ENCODE measurements at places on chromosomes 7 and 10. TPM values are rescaled to one million over a fixed set of nuclear protein-coding genes. Genes with fewer than 3 reads are reported as not detected.

The GJD4 gene
- not detected for total RNA-seq

The ITGB8 gene
- 19.9 TPM for total RNA-seq

The SFTPA2 gene
- total RNA-seq = not detected

The ADAM12 gene
- total RNA-seq = 81.4 TPM

The NDUFB2 gene
- 195 TPM for total RNA-seq

The CPA4 gene
- 0.72 TPM for total RNA-seq

The ZNF107 gene
- total RNA-seq = 18.8 TPM

The DGKB gene
- 0.98 TPM for total RNA-seq

The CRYGN gene
- total RNA-seq = 0.32 TPM

The BMPER gene
- total RNA-seq = not detected

The CDHR1 gene
- 19.8 TPM for total RNA-seq

The RNF133 gene
- not detected for total RNA-seq

The HOXA9 gene
- 10.0 TPM for total RNA-seq

The SLC16A9 gene
- total RNA-seq = 23.1 TPM

The CDNF gene
- total RNA-seq = 1.1 TPM

The BTAF1 gene
- total RNA-seq = 41.7 TPM

- H3K27me3 ChIP-seq = peaks cover under 1% of the 10 kb centered on the region
- peaks cover 2% of the 10 kb centered on the region for H3K36me3 ChIP-seq
- H3K4me1 ChIP-seq = no peaks in the 10 kb centered on the region
- no peak overlapping the region for H3K4me3 ChIP-seq
- DNase-seq = no peak
Observed at GRCh38 chr7:36707898-36708297, 16.4 kb downstream of the AOAH start.

- peaks cover 75% of the 10 kb centered on the region for H3K4me1 ChIP-seq
- H3K27me3 ChIP-seq = no peaks in the 10 kb centered on the region
- H3K27ac ChIP-seq = peak overlapping the region; percentile 96
- H3K4me3 ChIP-seq = peak overlapping the region; percentile 96
- DNase-seq = no peak
Observed at GRCh38 chr7:42235741-42236161, 1.3 kb downstream of the GLI3 start.

DNA sequence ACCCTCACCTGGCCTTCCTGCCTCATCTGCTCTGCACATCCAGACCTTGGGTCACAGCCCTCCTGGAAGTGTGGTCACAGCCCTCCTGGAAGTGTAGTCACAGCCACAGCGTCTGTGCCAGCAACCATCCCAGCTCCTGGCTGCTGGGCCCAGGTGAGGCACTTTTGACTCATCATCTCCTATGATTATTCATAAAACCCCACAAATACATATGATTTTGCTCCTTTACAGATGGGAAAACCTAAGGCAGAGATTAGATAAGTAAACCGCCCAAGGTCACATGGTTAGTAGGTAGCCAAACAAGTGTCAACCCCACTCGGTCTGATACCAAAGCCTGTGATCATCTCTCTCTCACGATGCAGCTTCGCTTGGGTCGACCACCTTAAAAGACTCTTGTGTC lies 94.3 kb downstream of the PRLHR start:
- no peak overlapping the region for H3K27ac ChIP-seq
- H3K4me1 ChIP-seq = no peaks in the 10 kb centered on the region

GRCh38 chr10:125030567-125031197 lies 88.8 kb downstream of the ZRANB1 start:
- H3K4me3 ChIP-seq = no peak overlapping the region
- H3K27ac ChIP-seq = peak overlapping the region; percentile 27
- peaks cover 34% of the 10 kb centered on the region for H3K4me1 ChIP-seq
- DNase-seq = no peak

GRCh38 chr7:46681865-46682503 lies 760.9 kb upstream of the IGFBP3 start:
- H3K27ac ChIP-seq = no peak overlapping the region

DNA sequence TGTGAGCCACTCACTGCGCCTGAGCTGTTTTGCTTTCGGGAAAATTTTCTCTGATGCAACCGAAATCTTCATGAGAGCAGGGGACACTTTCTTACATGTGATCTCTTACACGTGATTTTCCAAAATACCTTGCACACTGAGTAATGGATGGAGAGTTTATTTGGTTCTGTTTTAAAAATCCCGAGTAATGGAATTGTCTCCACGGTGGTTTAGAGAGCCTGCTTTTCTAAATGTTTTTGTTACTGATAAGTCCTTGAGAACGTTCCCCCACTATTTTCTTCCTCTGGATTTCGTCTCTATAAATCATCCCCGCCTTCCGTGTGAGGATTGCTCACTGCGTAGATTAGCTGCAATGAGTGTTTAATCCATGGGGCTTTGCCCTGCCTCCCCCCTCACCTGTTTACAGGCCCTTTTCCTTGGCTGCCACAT lies 25.7 kb downstream of the CAMK1D start:
- no peak for DNase-seq
- H3K27ac ChIP-seq = peak overlapping the region; percentile 91
- no peaks in the 10 kb centered on the region for H3K27me3 ChIP-seq
- no peak overlapping the region for H3K4me3 ChIP-seq

- no peak overlapping the region for H3K27ac ChIP-seq
- peaks cover 6% of the 10 kb centered on the region for H3K36me3 ChIP-seq
- H3K4me1 ChIP-seq = peaks cover 11% of the 10 kb centered on the region
- H3K4me3 ChIP-seq = no peak overlapping the region
- DNase-seq = no peak
Observed at GRCh38 chr7:105782391-105783042, 93.9 kb downstream of the ATXN7L1 start.

GRCh38 chr10:51685768-51686167 lies 13.6 kb downstream of the CSTF2T start:
- H3K4me1 ChIP-seq = no peaks in the 10 kb centered on the region
- DNase-seq = no peak
- peaks cover 4% of the 10 kb centered on the region for H3K36me3 ChIP-seq
- no peak overlapping the region for H3K27ac ChIP-seq
- no peaks in the 10 kb centered on the region for H3K27me3 ChIP-seq

DNA sequence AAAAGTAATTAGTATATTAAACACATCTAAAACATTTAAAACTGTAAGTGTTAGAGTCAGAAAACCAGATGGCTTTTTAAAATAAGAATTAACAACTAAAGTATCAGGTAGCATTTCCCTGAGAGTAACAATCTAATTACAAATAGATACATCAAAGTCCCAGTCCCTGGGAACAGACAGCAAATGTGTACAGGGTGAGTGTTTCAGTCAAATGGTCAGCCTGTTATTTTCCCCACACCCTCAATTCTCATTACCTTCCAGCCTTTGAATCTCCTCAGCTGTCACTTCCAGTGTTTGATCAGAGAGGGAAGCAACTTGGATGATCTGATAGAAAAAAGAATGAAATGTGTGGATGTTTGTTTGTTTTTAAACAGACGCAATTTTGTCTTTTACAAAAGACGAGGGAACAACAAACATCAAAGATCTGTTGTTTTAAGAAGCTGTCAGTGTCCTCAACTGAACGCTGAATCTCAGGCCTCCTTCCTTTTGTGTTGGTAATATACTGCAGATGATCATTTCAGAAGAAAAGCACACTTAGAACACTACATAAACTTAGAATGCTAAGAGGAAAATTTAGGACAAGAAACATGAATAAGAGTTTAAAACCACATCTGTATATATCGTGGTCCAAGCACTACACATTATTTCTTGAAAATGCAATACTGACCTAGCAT lies 29.8 kb downstream of the CEP41 start:
- DNase-seq = no peak
- H3K27me3 ChIP-seq = no peaks in the 10 kb centered on the region
- H3K4me3 ChIP-seq = no peak overlapping the region
- no peak overlapping the region for H3K27ac ChIP-seq
- no peaks in the 10 kb centered on the region for H3K36me3 ChIP-seq
- H3K4me1 ChIP-seq = peaks cover 43% of the 10 kb centered on the region

GRCh38 chr7:108723381-108723814 lies 153.7 kb downstream of the DNAJB9 start:
- peaks cover 34% of the 10 kb centered on the region for H3K4me1 ChIP-seq
- H3K4me3 ChIP-seq = no peak overlapping the region
- no peaks in the 10 kb centered on the region for H3K27me3 ChIP-seq

- no peaks in the 10 kb centered on the region for H3K36me3 ChIP-seq
- peaks cover 4% of the 10 kb centered on the region for H3K4me1 ChIP-seq
- H3K4me3 ChIP-seq = no peak overlapping the region
- H3K27me3 ChIP-seq = no peaks in the 10 kb centered on the region
Observed at GRCh38 chr10:49025347-49025983, 85.8 kb upstream of the LRRC18 start.

DNA sequence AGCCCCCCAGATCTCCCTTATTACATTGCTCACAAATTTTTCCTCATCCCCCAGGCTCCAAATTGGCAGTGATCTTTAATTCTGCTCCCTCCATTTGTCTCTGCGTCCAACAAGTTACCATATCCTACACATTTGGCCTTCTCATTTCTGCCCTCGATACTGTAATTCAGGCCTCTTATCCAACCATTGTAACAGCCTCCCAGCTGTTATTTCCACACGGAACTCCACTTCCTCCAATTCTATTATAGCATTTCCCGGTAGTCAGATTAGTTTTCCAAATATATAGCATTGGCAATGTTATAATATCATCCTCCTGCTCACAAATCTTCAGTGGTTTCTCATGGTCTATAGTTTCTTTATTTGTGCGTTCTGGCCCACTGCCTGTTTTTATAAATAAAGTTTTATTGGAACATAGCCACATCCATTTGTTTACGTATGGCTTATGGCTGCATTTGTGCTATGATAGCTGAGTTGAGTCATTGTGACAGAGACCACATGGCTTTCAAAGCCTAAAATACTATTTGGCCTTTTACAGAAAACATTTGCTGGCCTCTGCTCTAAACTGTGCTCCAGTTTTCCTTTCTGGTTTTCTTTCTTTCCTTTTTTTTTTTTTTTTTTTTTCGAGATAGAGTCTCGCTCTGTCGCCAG lies 126.5 kb upstream of the ZNF438 start:
- no peaks in the 10 kb centered on the region for H3K36me3 ChIP-seq
- H3K27ac ChIP-seq = no peak overlapping the region
- no peak overlapping the region for H3K4me3 ChIP-seq
- peaks cover 13% of the 10 kb centered on the region for H3K4me1 ChIP-seq
- DNase-seq = no peak

GRCh38 chr7:153103202-153103601 lies 343.6 kb downstream of the ACTR3B start:
- H3K4me1 ChIP-seq = no peaks in the 10 kb centered on the region
- no peaks in the 10 kb centered on the region for H3K36me3 ChIP-seq
- no peak for DNase-seq
- H3K27me3 ChIP-seq = peaks cover 8% of the 10 kb centered on the region

GRCh38 chr10:95782318-95782717 lies 26.4 kb downstream of the ENTPD1 start:
- no peak for DNase-seq
- H3K36me3 ChIP-seq = no peaks in the 10 kb centered on the region
- no peaks in the 10 kb centered on the region for H3K27me3 ChIP-seq
- H3K4me1 ChIP-seq = peaks cover 12% of the 10 kb centered on the region
- no peak overlapping the region for H3K4me3 ChIP-seq

- peak overlapping the region; percentile 100 for H3K27ac ChIP-seq
- H3K4me1 ChIP-seq = peaks cover 22% of the 10 kb centered on the region
- H3K4me3 ChIP-seq = peak overlapping the region; percentile 94
- no peak for DNase-seq
Observed at GRCh38 chr10:69179089-69179742, 818 bp upstream of the SUPV3L1 start.

DNA sequence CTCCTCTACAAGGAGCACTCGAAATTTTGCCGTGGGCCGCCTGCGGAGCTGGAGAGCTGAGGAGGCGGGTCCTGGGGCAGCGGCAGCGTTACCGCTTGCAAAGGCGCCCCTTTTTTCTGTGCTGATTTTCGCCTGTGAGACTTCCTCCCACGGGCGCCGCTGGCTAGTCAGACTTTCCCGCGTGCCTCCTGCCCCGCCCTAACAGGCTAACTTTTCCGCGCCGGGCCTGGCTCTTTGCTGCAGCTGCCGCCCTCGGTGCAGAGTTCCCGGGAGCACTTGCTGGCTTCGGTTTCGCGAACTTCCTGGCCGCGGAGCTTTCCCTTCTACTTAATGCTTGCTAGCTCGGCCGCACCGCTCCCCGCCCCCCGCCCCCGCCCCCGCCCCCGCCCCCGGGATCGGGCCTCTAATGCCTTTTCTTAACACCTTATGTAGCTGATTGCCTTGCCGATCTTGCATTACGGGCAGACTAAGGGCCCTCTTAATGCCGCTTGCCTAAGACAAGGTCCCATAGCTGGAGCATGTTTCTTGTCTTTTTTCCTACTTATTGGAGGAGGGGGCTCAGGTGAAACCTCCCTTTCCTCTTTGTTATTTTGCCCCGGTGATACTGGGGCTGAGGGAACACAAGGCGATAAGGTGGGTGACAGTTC lies 37.9 kb upstream of the RASGEF1A start:
- no peak overlapping the region for H3K27ac ChIP-seq
- H3K4me1 ChIP-seq = peaks cover 16% of the 10 kb centered on the region
- H3K36me3 ChIP-seq = no peaks in the 10 kb centered on the region
- H3K27me3 ChIP-seq = peaks cover 57% of the 10 kb centered on the region
- H3K4me3 ChIP-seq = peak overlapping the region; percentile 87

DNA sequence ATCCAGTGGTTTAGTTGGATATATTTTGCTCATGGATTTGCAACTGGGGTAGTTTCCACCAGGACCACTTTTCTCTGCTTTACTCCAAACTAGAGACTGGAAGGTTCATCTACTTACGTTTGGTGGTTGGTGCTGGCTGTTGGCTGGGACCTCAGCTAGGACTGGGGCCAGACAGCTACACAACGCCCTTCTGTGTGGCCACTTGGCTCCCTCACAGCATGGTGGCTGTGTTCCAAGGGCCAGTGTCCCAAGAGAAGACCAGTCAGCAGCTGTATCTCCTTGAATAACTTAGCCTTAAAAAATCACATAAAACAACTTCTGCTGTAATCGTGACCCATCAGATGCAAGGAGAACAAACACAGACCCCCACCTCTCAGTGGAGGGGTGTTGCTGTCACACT lies 4.2 kb upstream of the KCNH2 start:
- no peak overlapping the region for H3K27ac ChIP-seq
- peaks cover 23% of the 10 kb centered on the region for H3K4me1 ChIP-seq
- peaks cover 47% of the 10 kb centered on the region for H3K27me3 ChIP-seq
- no peak for DNase-seq

DNA sequence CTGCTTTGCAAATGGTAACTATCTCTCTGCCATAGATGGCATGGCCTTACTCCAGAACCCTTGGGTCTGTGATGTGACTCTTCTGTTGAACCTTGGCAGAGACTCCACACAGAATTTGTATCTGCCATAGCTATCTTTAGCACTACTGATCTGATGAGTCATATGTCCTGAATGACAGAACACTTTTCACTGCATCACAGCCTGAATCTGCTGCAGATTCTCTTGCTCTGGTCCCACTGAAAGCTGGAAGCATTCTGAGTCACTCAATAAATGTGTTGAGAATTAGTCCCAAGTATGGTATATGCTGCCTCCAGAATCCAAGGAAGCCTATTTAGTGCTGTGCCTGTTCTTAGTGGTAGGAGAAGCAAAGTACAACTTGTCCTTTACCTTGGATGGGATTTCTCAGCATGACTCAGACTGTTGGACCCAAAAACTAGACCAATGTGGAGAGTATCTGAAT lies 39.5 kb upstream of the ANKRD1 start:
- no peaks in the 10 kb centered on the region for H3K27me3 ChIP-seq
- no peak overlapping the region for H3K4me3 ChIP-seq
- DNase-seq = no peak
- no peak overlapping the region for H3K27ac ChIP-seq
- no peaks in the 10 kb centered on the region for H3K36me3 ChIP-seq

- no peak overlapping the region for H3K27ac ChIP-seq
- H3K4me1 ChIP-seq = peaks cover 28% of the 10 kb centered on the region
- no peak for DNase-seq
- no peak overlapping the region for H3K4me3 ChIP-seq
Observed at GRCh38 chr10:51001587-51001986, 72.7 kb upstream of the PRKG1 start.

GRCh38 chr7:105017657-105018365 lies 3.8 kb downstream of the KMT2E start:
- peaks cover 9% of the 10 kb centered on the region for H3K36me3 ChIP-seq
- H3K27ac ChIP-seq = peak overlapping the region; percentile 95
- peaks cover 6% of the 10 kb centered on the region for H3K27me3 ChIP-seq
- H3K4me1 ChIP-seq = peaks cover 48% of the 10 kb centered on the region
